Midbrain (tissue), 1 donor: ENCODE measurements at places on chromosomes 1 and 21.

DNA sequence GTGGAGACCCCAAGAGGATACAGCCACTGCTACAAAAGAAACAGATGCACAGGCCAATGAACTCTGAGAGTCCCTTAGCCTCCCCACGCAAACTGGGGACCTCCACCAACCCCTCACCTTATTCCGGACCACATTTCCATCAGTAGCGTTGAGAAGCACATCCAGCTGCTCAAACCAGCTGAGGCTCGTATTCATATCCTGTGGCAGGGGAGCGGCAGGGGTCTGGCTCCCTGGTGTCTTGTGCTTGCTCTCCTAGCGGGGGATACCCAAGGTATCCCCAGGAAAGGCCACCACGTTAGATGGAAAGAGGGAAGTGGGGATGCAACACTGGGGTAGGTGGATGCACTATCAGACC lies 481 bp downstream of the CCDC163 start:
- no peak for DNase-seq

DNA sequence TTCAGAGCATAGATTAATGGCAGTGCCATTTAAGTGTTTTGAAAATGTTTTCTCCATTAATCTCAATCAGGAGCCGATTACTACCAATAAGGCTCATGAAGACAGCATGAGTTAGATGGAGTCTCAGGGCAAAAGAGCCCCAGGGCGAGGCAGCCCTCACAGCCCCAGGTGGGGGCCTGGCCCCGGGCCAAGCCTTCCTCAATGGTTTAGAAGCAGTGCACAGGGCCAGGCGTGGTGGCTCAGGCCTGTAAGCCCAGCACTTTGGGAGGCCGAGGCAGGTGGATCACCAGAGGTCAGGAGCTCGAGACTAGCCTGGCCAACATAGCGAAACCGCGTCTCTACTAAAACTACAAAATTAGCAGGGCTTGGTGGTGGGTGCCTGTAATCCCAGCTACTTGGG lies 348.1 kb upstream of the VAMP3 start:
- DNase-seq: no peak

DNA sequence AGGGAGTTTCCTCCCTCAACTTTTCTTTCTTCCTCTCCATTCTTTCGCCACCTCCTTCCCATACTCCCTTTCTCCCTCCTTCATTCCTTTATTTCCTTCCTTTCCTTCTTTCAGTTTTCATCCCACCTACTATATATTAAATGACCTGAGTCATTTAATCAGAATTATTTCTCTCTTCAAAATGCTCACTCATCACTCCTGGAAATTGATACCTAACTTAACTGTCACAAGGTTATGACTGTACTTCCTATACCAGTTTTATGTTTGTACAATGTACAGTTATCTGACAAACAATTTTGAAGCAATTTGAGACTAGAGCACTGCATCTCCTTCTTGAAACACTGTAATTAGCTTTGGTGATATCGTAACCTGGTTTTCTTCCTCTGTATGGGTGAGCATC lies 41.4 kb downstream of the NEXN start:
- DNase-seq: no peak

DNA sequence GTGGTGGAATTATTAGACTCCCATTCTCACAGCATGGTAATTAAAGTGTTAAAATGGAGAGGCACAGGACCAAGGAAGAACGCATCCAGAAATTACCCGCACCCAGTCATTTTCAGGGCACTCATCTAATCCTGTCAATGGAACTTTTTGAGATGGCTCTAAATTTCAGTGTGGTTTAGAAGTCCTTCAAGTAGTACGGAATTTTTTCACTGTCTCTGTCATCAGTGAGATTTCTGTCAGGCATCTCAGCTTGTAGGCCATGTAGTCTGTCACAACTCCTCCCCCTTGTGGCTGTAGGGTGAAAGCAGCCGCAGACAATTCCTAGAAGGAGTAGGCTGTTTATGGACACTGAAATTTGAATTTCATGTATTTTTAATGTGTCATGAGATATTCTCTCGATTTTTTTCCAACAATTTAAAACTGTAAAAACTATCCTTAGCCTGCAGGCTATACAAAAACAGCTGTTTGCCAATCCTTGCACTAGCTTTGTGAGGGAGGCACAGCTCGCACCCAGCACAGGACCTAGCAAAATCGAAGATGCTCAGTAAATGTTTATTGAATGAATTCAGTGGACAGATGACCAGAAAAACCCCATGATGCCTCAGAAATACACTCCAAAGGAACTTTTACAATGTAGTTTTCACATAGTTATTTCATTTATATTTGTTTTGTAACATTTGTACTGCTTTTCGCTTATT lies 6.6 kb upstream of the NUP133 start:
- peak; percentile 76 for DNase-seq

DNA sequence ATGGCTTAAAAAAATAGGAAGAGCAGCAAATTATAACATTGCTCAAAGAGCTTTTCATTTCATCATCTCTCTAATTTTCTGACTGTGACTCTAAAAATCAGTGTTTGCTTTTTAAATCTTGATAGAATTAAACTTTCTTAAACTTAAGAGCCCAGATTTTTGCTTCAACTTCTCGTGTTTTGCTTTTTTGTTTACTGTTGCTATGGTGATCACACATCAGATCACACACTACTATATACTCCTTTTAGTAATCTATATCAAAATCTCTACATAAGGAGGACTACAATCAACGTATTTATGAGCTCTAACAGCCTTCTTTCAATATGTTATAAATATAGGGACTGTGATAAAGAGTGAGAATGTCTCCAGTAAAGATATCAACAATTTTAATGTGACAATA lies 537.3 kb downstream of the KCNT2 start:
- DNase-seq: no peak

- no peak for DNase-seq
Measured at GRCh38 chr21:39468559-39468958, 16.8 kb downstream of the SH3BGR start.

GRCh38 chr1:108742253-108742652 lies 4.2 kb upstream of the STXBP3 start:
- DNase-seq: no peak

DNA sequence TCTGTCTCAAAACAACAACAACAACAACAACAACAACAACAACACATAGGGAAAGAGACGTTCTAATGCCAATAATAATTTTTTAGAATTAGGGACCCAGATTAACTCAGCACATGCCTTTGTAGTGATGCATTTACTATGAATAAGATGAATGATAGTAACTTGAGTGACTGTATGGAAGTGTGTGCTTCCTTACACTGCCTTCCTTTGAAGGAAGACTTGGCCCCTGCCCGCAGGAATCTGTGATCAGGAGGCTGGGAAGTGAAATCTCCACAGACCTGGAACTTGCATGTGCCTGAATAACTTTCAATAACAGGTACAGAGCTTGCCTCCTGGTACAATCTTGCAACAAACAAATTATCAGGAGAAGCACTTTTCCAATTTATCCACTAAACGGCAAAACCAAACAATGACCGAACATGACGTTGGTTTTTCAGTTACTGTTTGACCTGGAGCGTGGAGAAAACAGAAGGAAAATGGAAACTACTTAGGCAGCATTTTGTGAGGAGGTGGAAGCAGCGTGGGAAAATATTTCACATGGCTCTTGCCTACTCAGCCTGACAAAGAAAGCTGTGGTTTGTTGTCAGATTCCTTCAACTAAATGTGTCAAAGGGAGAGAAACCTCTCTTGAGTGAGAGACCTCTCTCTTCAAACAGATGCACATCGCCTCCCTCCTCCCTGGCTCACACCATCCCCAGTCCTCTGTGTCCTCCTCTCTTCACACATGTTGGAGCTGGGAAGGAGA lies 10.1 kb upstream of the ABCA4 start:
- no peak for DNase-seq

DNA sequence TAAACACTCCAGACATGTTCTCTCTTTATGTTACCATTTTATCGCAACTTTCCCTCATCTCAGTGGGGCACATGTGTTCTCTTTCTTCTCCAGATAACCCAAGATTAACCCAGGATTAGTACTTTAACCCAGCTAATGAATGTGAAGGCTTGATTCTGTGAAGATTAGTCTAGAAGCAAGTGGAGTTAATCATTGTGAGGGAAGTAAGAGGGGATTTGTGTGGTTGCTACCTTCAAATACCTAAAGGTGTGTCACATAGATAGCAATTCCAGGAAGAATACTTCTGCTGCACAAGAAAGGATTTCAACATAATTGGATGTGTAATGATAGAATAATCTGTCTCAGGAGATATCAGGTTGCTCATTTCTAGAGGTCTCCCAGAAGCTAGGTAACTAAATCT lies 327.1 kb downstream of the PBX1 start:
- DNase-seq: no peak

DNA sequence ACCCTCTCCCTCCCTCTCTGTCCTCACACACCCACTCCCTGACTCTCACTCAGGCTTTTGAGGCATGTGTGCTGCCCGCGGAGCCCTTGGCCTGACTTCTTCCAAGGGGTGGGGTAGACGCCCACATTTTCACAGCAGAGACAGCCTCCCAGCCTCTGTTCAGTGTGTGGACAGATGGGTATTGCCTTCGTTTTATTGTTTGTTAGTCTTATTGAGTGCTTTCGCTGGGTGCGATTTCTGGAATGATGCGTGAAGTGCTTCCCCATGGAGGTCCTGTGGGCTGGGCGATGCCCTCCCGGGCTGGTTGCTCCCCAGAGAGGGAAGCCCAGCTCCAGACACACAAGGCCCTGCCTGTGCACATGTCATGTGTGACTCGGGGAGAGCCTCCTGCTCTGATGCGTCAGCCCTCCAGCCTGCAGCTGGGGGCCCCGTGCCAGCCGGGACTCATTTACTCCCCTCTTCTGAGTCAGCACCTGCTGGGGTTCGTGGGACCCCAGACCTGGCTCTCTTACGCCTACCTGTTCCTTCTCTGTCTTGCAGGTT lies 14.7 kb downstream of the PDXK start:
- DNase-seq: no peak

DNA sequence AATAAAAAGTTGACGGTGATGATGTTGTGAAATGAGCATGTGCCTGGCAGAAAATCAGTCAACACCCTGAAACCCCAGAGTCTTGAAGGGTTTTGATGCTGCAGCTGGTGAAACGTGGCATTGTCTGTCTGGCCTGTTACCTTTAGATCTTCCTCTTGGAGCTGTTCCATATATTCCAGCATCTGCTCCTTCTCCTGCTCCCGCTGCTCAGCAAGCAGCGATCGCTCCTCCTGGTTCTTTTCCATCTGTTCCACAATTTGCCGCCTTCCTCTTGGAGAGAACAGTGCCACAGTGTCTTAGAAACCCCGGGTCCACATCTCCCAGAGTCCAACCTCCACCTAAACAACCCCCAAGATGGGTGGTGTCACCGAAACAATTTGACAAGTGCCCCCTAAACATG lies 15.7 kb downstream of the CFAP45 start:
- no peak for DNase-seq

DNA sequence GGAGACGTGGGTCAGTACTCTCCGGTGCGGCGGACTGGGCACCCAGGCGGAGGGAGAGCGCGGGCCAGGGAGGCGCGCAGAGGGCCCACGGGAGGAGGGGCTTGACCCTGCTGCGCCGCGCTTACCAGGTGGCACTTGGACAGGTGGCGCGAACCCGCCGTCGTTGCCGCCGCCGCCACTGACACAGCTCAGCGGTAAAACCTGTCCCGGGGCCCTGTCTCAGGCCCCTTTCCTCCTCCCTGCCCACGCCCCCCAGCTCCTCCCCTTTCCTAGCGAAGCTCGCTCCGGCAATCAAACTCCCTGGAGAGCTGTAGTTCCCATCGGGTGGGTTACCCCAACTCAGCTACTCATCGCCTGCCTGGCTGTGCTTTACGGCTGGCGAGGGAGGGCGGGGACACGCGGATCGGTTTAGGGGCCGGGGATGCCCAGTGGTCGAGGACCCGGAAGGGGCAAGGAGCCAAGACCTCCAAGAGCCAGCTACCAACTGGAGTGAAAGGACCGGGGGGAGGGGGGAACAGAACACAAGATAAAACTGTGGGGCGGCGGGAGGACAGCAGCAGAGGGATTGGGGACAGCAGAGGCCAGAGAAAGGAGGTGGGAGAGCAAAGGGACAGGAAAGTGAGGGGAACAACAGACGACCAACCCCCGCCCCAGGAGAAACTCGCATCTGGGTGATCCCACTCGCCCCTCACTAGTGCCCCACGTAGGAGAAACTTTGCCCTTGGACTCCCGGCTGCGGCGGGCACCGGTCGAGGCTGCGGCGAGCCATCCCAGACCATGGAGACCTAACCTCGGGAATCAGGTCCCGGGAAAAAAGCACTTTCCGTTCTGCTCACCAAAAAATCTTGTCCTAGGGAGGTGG lies 2.9 kb downstream of the GFI1 start:
- no peak for DNase-seq

GRCh38 chr1:116538544-116538943 lies 32.3 kb downstream of the CD58 start:
- no peak for DNase-seq

DNA sequence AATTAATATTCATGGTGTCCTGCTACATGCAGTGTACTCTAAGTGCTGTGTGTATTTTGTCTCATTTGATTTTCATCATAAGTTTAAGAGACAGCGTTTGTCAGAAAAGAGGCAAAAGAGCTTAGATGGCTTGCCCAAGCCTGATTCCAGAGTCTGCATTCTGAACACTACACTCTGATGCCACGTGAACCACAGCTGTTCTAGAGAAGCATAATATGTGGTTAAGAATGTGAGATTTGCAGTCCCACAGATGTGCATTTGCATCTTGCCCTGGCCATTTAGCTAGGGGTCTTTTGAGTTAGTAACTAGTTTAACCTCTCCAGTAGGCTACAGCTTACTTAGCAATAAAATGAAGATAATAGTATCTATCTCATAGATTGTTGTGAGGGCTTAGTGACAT lies 9.2 kb upstream of the GADD45A start:
- no peak for DNase-seq

- DNase-seq: no peak
Measured at GRCh38 chr1:199854686-199855321, 172.7 kb upstream of the NR5A2 start.

- peak; percentile 76 for DNase-seq
Measured at GRCh38 chr1:28602536-28603439, 10.7 kb downstream of the RAB42 start.

- DNase-seq: no peak
Measured at GRCh38 chr1:32014948-32015273, 1.2 kb downstream of the KHDRBS1 start.

DNA sequence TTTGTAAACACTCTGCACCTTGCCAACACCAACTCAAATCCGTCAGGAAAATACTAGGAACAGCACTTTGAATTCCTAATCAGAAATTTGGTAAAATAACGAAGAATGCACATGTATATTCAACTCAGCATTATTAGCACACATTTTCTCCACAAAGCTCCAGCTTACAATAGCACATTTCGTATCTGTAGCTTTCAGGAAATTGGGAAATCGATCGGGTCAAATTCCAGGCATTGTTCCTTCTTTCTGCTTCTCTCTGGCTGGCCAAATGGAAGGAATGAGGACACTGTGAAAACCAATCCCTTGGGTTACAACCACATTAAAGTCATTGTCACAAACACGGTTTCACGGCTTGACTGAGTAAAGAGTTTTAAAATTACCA lies 58.6 kb downstream of the NPHP4 start:
- DNase-seq: no peak

DNA sequence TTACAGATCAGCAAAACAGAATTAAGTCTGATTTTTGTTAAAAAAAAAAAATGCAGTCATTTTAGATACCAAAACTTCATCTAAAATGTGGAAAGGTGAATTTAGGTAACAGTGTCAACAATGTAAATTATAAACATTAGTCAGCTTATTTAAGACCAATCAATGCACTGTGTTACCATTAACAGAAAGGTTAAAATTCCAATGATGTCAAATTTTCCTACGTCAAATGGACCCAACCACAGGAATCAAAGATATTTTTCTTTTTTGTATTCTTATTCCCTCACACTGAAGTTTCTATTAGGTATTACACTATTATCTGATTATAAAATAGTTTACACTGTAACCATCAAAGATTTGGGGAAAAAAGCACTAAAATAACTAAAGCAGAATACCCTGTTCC lies 6.5 kb downstream of the ARHGAP29 start:
- no peak for DNase-seq
